ENCODE measurements at places on chromosomes 3 and 15.

GRCh38 chr15:29099131-29099880 lies 170.3 kb downstream of the NSMCE3 start:
- DNase-seq = no peak

DNA sequence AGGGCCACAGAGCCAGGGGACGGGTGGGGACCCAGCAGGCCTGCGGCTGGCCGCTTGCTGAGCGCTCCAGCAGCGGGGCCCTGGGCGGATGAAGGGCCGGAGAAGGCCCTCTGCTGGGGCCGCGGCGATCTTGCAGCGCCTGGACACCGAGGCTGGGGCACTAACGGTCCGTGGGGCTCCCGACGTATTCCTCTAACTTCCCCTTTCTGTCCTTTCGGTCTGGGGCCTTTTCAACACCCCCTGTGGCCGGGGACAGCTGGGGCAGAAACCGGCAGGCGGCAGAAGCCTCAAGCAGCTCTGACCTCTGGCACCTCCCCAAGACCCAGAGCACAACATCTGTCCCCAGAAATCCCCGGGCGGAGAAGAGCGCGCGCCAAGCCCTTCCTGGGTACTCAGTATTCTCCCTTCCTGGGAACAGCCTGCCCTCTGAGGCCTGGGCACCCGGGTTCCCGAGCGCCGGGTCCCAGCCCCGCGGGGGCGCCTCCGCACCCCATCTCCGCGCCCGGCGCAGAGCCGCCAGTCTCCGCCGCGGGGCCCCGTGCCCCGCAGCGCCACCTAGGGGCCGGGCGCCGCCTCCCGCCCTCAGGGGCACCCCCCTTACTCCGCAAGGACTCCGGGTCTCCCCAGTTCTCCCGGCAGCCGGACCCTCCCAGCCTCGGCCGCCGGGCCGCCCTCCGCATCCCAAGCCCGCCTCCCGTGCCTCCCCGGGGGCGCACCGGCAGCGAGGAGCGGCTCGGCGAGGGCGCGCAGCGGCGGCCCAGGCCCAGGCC lies 582 bp upstream of the SLCO3A1 start:
- DNase-seq = no peak

- DNase-seq = no peak
Observed at GRCh38 chr3:139689122-139689521, 11.3 kb upstream of the NMNAT3 start.

DNA sequence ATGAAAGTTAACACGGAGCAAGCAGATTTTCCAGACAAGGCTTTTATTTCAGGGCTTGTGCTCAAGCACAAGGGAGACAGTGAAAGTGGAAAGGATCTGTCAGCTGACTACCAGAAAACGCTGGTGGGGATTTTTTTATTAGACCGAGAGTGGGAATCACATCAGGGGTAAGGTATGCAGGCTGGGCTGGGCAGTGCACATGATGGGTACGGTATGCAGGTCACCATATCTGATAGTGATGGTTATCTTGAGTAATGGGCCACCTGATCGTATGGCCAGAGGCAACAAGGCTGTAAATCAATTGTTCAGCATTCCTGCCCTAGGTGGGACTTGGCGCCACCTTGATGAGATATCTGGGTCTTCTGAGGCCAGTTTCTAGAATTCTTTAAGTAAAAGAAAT lies 36.9 kb upstream of the PIAS1 start:
- no peak for DNase-seq

DNA sequence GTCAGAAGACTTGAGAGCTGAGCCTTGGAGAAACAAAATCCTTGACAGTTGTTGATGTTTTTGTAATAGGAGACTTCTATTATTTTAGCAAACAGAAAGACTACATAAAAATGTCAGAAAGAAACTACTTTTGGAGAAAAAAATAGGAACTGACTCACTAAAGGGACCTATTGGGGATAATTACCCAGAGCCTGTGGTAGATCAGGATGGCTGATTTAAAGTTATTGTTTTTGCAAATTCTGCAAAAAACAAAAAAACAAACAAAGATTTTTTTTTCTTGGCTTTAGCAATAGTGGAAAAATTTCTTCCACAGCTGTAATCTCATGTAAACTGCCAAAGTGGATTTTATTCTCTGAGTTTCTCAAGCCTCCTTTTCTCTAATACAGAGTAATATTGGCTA lies 101.5 kb upstream of the SATB1 start:
- no peak for DNase-seq

DNA sequence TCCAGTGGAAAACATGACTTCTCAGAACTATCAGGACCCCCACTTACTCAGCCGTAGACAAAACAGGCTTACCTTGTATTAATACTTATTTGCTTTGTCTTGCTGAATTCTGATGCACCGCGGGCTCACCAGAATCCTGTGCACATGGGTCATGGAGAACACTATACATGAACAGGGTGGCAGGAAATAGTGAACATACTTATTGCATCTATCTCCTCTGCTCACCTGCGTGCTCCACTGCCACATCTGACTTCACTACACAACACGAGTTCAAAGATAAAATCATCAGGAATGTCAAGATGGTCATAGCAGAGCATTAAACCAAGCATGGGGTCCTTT lies 10.7 kb upstream of the MAPK6 start:
- no peak for DNase-seq

GRCh38 chr3:110886222-110886893 lies 185.3 kb upstream of the NECTIN3 start:
- DNase-seq = no peak

GRCh38 chr3:51276046-51276445 lies 109.0 kb upstream of the MANF start:
- no peak for DNase-seq

GRCh38 chr3:152261329-152261728 lies 7.4 kb upstream of the MBNL1 start:
- DNase-seq = no peak

DNA sequence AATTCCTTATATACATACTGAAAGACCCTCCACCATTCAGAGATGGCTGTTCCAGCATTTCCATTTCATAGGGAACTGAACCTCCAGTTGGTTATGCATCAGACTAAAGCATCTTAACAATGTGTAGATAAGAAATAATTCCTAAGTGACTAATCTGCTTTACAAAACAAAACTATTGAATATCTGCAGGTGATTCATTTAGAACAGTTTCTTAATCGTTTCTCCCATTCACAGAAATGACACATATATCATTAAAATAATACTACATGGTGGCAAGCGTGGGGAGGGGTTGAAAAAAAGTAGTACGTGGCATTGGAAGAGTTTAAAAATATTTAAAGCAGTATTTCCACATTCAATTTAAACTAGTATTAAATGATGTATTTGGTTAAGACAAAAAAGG lies 19.5 kb downstream of the COPS2 start:
- DNase-seq = no peak

DNA sequence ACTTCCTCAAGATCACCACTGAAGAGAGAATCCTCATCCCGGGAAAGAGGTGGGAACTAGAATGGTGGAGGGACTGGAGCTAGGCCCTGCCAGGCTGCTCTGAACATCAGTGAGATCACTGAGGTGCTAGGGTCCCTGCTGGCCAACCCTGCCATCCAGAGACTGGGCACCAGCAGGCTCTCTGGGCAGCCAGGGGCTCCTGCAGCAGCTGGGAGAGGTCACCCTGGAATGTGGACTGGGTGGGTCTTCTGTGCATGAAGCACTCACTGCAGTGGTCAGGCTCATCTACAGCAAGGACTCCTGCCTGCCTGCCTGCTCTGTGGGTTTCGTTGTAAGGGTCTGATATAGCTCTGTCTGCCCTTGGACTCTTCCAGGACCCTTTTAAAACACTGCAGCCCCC lies 24.9 kb downstream of the ALS2CL start:
- no peak for DNase-seq

DNA sequence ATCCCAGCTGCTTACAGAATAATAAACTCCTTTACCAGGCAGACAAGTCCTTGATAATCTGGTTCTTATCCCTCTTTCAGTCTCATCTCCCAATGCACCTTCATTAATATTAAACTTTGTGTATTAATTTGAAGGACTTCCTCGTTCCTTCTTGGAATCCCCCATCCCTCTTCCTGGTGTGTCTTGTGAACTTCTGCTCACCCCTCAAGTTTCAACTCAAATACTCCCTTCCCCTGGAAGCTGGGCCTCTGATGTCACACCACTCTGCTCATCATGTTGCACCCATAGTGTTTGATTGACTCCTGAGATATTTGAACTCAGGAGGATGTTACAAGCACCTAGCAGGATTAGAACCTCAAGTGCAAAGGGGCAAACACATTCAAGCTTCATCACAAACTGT lies 3.3 kb upstream of the STT3B start:
- DNase-seq = no peak

GRCh38 chr3:150412561-150413231 lies 4.6 kb downstream of the TSC22D2 start:
- DNase-seq = no peak

GRCh38 chr3:39753391-39753790 lies 56.0 kb upstream of the MYRIP start:
- no peak for DNase-seq

- DNase-seq = no peak
Observed at GRCh38 chr3:28224430-28224829, 17.0 kb upstream of the CMC1 start.

DNA sequence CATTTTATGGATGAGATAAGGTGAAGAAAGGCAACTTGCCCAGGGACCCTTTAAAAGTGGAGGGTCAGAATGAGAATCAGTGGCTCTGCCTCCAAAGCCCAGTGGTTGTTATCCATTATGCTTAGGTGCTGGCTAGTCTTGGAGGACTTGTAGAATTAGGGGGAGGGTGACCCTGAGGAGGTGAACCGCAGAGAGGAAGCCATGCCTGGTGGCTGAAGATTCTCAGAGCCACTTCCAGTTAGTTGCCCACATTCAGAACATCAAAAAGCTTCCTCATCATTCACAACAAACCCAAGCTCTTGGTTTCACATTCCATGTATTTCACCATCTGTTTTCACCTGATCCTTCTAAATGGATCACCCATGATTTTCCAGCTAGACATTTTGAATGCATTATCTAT lies 11.2 kb downstream of the EBLN2 start:
- DNase-seq = no peak

DNA sequence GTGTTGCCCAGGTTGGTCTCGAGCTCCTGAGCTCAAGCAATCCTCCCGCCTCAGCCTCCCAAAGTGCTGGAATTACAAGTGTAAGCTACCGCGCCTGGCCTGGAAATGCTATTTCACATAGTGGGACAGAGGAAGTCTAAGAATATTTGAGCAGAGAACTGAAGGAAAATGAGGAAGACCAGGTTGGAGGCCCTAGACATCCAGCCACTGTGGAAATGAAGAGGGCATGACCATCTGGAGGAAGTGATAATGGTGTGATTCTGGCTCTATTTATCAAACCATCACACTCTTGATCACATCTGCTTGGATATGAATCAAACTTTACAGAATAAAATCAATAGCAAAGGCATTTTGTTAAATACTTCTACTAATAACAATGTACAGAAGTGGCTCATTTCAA lies 65.9 kb upstream of the ARHGEF3 start:
- DNase-seq = no peak

DNA sequence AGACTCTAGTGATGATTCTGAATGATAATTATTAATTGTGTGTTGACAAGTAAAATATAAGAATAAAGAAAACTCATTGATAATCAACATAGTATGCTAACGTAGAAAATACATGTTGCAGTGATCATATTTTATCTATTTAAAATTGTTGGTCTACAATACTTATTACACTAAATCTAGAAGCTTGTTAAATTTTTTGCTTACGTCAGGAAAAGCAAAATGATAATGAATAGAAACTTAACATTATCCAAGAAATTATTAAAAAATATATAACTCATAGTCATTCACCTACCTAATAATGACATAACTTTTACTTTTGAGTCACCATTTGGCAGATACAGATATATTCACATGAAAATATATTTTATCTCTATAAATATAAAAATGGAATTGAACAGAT lies 984.1 kb downstream of the PLOD2 start:
- no peak for DNase-seq

DNA sequence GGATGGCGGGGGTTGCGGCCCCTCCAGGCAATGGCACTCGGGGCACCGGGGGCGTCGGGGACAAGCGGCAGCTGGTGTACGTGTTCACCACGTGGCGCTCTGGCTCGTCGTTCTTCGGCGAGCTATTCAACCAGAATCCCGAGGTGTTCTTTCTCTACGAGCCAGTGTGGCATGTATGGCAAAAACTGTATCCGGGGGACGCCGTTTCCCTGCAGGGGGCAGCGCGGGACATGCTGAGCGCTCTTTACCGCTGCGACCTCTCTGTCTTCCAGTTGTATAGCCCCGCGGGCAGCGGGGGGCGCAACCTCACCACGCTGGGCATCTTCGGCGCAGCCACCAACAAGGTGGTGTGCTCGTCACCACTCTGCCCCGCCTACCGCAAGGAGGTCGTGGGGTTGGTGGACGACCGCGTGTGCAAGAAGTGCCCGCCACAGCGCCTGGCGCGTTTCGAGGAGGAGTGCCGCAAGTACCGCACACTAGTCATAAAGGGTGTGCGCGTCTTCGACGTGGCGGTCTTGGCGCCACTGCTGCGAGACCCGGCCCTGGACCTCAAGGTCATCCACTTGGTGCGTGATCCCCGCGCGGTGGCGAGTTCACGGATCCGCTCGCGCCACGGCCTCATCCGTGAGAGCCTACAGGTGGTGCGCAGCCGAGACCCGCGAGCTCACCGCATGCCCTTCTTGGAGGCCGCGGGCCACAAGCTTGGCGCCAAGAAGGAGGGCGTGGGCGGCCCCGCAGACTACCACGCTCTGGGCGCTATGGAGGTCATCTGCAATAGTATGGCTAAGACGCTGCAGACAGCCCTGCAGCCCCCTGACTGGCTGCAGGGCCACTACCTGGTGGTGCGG lies 1.9 kb downstream of the CHST2 start:
- no peak for DNase-seq

DNA sequence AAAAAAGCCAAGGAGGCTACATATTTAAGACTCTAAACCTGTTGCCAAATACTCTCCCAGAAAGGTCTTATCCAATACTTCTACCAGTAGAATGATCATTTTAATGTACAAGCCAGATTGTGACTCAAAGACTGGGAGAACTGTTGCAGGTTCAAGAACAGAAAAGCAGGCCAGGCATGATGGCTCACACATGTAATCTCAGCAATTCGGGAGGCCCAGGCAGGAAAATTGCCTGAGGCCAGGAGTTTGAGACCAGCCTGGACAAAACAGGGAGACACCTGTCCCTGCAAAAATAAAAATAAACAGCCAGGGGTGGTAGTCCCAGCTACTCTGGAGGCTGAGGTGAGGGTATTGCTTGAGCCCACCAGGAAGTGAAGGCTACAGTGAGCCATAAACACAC lies 17.8 kb upstream of the THUMPD3 start:
- no peak for DNase-seq

- DNase-seq = no peak
Observed at GRCh38 chr3:11154953-11155325, 646 bp downstream of the HRH1 start.

DNA sequence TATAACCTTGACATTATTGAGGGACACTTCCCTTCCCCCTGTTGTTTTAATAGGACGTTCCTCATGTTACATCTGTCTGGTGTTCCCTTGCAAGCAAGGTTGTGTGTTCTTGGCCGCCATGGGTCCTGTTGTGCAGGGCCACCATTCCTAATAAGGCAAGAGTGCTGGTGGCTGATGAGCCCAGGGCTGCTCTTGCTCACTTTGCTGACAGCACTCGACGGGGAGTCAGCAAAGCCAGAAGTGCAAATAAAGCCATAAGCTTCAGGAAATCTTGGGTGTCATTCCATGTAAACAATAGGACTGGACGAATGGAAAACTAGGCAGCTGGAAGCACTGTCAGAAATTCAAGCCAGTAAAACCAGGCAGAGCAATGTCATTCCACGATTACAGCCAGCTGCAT lies 75.8 kb downstream of the SQOR start:
- DNase-seq = no peak

All from Panc1 (cell line).